ENCODE measurements at places on chromosomes 13 and 19.

DNA sequence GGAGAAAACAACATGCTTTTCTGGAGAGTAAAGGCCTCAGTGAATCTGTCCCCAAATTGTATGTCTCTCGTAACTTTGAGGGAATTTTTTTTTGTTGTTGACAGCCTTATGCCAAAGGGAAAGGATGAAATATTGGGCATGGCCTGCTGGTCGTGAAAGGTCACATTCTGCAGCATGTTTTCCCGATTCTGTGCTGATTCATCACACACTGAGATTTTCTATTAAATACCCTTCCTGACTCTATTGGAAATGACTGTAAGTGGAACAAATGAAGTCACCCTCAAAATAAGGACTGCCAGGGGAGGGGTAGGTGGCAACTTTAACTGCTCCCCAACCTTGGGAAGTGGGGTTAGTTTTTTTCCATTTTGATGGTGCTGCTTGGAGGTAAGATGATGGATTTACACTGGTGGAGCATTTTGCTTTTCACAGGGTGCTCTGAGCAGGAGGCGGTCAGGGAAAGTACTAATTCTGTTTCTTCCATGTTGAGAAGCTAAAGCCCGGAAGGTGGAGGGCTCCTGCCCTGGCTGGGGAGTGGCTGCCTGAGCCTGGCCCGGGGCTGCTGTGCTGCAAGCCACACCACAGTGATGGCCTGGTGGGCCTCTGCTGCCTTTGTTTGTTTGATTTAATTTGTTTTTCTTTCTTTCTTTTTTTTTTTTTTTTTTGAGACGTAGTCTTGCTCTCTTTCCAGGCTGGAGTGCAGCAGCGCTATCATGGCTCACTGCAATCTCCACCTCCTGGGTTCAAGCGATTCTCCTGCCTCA lies 116.8 kb upstream of the SPATA13 start:
- no peak for DNase-seq

DNA sequence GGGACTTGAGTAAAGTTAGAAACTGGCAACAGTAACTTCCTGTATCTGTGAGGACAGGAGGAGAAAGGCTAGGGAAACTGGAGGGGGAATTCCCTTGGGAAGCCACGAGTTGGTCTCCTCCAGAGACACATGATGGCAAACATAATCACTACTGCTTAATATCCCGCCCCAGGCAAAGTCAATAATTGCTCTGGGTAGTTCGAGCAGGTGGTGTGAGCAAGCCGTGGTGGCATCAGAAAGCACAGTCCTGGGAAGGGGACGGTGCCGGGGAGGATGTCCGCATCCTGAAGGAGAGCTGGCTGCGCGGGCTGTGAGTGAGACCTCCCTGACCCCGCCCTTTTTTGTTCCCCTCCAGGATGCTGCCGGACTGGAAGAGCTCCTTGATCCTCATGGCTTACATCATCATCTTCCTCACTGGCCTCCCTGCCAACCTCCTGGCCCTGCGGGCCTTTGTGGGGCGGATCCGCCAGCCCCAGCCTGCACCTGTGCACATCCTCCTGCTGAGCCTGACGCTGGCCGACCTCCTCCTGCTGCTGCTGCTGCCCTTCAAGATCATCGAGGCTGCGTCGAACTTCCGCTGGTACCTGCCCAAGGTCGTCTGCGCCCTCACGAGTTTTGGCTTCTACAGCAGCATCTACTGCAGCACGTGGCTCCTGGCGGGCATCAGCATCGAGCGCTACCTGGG lies 1.4 kb downstream of the FFAR2 start:
- no peak for DNase-seq

- no peak for DNase-seq
Measured at GRCh38 chr19:1786668-1787067, 25.4 kb downstream of the ATP8B3 start.

- DNase-seq = no peak
Measured at GRCh38 chr13:98751367-98751782, 1.1 kb downstream of the SLC15A1 start.
